ENCODE measurements at places on chromosomes 12 and 14. TPM values are rescaled to one million over a fixed set of nuclear protein-coding genes. Genes with fewer than 3 reads are reported as not detected.
A peak's percentile ranks its signal among the peaks of the same experiment; 100 is the strongest.

Gene C12orf50
- not detected for total RNA-seq

Gene PLEKHA5
- 33.1 TPM for total RNA-seq

Gene CD163
- total RNA-seq: 827 TPM

Gene BDKRB1
- 36.5 TPM for total RNA-seq

Gene BHLHE41
- total RNA-seq: 4.6 TPM

Gene NANOG
- total RNA-seq: 0.63 TPM

DNA sequence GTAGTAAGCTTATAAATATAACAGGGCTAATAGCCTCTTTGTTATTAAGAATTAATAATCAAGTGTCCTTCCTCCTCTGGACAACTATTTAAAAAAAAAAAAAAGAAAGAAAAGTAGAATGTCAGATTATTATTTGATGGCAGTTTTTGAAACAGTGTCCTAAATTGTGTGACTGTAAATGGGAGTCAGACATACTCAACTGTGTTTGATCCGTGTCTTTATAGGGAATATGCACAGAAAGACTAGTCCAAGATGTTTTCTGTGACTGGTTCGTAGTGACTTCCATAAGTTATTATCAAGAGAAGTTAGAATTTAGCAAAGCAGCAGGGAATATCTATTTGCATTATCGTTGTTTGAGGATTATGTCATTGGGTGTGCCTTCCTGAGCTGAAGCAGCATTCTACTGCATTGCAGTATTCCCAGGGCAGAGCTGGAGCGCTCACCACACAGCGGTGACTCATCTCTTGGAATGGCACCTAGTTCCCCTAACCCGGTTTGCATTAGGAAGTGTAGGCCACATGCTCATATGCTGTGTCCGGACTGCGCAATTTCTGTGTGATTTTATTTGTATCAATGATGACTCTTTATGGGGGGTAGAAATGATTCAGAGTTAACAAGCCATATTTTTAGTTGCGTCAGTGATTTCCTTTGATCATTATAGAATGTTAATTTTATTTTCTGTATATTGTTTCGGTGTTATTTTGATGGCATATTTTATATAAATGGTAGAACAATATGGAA is 7.9 kb downstream of the DYNC1H1 start:
- DNase-seq: peak; percentile 69

GRCh38 chr14:35341751-35342488 is 49.7 kb downstream of the PSMA6 start:
- DNase-seq: peak; percentile 76

- no peak for DNase-seq
These were observed 7.4 kb downstream of the PLEKHG6 start for GRCh38 chr12:6317693-6318439.

GRCh38 chr14:63454436-63454835 is 88.7 kb downstream of the PPP2R5E start:
- no peak for DNase-seq

DNA sequence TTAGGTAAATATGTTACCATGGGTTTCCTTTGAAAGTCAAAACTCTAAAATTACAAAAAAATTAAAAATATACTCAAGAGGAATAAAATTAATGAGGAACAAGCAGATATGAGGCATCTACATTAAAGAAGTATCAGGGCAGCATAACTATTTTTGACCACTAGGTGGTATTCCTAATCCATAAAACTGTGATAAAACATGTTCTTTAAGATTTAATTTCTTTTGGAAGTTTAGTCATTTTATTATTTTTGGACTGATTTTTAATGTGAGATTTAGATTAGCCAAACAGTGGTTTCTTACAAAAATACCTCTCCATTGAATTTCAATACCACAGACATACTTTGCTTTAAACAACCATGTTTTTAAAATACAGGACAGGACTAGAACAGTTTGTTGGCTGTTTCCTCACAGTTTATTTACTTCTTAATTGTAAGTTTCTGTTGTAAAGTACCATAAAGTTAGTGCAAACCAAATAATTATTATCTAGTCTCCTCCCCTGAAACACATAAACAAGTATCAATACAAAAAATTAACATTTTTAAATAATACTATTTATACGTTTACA is 49.8 kb downstream of the NTS start:
- no peak for DNase-seq

- DNase-seq: no peak
These were observed 49.7 kb upstream of the OVCH1 start for GRCh38 chr12:29547151-29547632.

- no peak for DNase-seq
These were observed 14.4 kb downstream of the ZDHHC17 start for GRCh38 chr12:76778364-76778763.

DNA sequence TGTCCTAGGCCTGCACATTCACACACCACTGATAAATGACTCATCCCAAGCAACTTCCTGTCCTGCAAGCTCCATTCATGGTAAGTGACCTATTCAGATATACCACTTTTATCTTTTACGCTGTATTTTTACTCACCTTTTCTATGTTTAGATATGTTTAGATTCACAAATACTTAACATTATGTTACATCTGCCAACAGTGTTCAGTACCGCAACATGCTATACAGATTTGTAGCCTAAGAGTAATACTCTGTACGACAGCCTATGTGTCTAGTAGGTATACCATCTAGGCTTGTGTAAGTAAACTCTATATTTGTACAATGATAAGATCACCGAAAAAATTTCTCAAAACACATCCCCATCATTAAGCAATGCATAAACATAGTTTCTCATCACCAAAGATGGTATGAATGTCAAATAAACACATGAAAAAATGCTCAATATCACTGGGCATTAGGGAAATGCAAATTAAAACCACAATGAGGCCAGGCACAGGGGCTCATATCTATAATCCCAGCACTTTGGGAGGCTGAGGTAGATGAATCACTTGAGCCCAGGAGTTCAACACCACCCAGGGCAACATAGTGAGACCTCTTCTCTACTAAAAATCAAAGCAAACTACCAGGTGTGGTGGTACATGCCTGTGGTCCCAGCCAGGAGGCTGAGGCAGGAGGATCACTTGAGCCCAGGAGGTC is 20.7 kb downstream of the ATXN2 start:
- DNase-seq: no peak

- DNase-seq: no peak
These were observed 46.4 kb downstream of the STXBP6 start for GRCh38 chr14:25003537-25003936.

- DNase-seq: no peak
These were observed 96.1 kb downstream of the TMX1 start for GRCh38 chr14:51335961-51336723.

GRCh38 chr12:54723379-54724256 is 75.5 kb upstream of the DCD start:
- no peak for DNase-seq

Measured in omental fat pad (tissue), 4 donors.